ENCODE measurements at places on chromosomes 5 and 9.

- DNase-seq, result no peak
Observed at GRCh38 chr9:14909181-14909580, 1.0 kb downstream of the FREM1 start.

GRCh38 chr9:80649001-80649420 is 1040.3 kb downstream of the TLE1 start:
- DNase-seq, result no peak

DNA sequence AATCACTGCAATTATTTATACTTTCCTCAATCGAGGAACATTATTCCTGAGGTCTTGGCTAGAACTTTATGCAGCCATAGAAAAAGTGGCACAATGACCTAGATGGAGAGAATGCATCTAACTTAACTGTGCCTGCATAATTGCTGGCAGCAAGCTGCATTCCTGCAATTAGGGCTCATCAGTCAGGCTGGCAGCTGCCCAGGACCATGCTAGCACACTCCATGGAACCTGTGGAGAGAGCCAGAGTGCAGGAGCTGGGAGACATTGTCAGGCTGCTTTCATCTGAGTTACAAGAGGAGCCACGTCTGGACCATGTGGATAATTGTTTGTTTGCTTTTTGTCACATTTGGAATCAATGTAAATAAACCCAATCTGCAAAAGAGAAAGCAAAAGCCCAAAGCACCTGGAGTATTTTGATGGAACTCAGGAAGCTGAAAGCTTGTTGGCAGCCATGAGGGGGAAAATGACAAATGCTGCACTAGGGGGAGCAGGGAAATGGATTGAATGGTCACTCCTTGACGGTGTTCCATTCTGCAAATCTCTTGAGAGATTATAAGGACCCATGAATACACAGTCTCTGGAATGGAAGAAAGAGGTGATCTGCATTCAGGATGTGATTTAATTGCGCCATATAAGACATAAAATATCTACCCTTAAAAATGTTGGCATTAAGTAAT is 839.9 kb downstream of the MAT2B start:
- DNase-seq, result no peak

DNA sequence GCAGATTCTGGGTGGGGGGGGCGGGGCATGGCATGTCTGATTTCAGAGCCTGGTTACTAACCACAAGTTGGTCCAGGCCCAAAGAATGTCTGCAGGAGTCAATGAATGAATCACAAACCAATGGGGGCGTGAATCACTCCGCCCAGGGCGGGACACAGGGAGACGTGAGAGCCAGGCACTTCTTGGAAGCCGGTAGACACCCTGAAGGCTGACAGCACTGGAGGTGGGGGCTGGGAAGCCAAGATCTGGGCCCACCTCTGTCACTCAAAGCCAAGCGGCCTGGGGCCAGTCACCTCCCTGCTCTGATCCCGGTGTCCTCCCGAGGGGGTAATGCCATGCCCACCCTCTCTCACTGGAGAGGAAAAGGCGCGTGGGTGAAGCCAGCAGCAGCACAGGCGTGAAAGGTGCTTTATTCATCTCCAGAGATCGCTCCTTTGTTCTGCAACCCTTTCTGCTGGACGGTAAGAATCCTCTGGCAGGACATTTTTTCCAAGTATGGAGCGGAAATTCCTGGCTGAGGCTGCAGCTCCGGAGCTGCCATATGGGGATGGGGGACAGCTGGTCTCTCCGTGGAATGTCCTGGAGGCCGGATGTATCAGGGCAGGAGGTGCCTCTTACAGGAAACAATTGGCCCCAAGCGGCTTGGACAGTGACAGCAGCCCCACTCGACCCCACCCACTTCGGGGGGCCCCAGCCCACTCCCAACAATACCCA is 85.0 kb downstream of the STK10 start:
- no peak for DNase-seq

GRCh38 chr5:174245516-174246075 is 200.1 kb downstream of the NSG2 start:
- no peak for DNase-seq

- no peak for DNase-seq
Observed at GRCh38 chr5:80239680-80240367, 16.0 kb downstream of the SERINC5 start.

DNA sequence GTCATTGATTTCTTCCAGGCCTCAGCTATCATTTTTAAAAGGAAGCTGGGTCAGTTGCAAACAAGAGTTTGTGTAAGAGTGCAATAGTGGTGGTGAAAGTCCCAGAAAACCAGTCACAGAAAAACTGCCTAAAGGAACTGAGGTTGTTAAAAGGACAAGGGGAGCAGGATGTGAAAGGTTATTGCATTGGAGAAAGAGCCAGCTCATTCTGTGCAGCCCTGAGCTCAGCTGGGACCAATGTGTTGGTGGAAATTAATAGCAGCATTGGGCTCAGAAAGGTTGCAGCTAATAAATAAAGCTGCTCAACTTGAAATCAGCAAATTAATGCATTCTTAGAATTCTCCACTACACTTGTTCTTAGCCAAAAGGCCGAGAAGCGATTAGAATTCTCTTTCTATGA is 34.9 kb downstream of the NREP start:
- DNase-seq, result no peak

DNA sequence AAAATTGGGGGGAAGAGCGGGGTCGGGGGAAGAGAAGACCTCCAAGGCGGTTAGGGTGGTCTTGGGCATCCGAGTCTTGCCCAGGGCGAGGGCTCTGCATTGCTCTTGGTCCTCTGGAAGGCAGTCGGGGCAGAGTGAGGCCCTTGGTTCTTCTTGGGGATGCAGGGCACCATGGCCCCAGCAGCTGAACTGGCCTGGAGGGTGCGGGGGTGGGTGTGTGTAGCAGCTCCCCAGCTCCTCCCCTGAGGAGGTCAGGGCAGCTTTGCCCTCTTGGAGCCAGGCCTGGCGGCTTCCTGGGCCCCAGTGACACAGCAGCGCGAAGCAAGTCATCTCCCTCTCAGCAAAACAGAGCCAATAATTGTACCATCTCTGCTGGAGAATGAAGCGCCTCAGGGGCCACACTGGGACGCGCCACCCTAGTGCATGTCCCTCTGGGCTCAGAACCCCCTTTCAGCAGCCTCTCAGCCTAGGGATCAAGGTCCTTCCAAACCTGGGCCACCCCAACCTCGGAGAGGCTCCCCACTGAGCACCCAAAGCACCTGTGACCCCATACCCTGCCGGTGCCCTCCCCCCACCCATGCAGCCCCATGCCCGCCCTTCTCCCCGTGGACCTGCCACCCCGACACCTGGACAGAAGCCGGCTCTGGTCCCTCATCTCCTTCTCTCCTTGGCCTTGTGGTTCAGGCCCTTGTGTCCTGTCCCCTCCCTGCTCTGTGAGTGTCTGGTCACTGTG is 10.4 kb upstream of the RXRA start:
- peak; percentile 45 for DNase-seq

GRCh38 chr9:137163365-137163715 is 6.5 kb downstream of the LRRC26 start:
- no peak for DNase-seq

DNA sequence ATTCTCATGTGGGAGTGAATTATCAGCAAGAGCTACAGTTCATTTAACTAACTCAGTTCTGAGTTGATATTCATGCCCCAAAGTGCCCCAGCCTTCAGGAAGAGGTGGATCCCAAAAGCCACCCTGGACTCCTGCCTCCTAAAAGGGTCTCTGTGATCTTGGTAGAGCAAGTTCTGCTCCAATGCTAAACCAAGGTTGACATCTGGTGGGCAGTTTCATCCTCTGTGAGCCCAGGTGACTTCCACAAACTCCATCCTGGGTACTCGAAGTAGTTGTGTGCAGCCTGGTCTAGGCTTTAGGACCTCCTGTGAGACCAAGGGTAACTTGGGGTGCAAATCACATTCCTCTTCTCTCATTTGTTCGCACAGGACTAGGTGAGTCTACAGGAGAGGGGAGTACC is 816.8 kb downstream of the MTRR start:
- no peak for DNase-seq

DNA sequence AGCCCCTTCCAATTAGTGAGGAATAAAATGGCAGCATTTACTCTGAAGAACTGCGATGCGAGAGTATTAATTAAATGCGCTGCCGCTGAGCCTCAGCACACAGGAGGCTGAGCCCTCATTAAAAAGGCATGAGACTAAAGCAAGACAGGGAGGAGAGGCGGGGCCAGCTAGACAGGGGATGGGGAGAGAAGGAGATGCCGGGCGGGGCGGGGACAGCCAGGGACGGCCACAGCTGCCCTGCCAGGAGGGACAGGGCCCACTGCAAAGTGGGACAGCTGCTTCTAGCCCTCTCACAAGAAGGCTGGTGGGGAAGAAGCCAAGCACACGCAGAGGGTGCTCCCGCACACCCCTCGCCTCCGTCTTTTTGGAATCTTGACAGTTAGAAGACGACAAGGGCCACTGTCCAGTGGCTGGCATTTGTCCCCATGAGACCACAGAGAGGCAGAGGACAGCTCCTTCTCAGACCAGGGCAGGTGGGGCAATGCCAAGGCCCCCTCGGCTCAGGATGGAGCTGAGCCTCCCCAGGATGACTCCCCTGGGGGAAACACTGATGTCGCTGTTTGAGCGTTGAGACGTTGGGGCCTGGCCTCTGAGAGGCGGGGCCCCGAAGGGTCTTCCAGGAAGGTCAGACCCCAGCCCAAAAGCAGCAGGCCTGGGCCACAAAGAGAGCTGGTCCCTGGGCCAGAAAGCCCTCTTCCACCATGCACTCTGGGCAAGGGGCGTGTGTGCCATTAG is 26.9 kb downstream of the ADAMTS2 start:
- DNase-seq, result no peak
